ENCODE measurements at places on chromosomes 13 and 19.

- no peak for DNase-seq
These were observed 5.6 kb downstream of the CEACAM4 start for GRCh38 chr19:41621226-41621625.

GRCh38 chr13:30963791-30964190 is 31.3 kb downstream of the TEX26 start:
- DNase-seq: no peak

- DNase-seq: no peak
These were observed 1491.9 kb downstream of the SLITRK5 start for GRCh38 chr13:89163096-89163495.

- no peak for DNase-seq
These were observed 17.6 kb downstream of the ZNF233 start for GRCh38 chr19:44277331-44277730.

DNA sequence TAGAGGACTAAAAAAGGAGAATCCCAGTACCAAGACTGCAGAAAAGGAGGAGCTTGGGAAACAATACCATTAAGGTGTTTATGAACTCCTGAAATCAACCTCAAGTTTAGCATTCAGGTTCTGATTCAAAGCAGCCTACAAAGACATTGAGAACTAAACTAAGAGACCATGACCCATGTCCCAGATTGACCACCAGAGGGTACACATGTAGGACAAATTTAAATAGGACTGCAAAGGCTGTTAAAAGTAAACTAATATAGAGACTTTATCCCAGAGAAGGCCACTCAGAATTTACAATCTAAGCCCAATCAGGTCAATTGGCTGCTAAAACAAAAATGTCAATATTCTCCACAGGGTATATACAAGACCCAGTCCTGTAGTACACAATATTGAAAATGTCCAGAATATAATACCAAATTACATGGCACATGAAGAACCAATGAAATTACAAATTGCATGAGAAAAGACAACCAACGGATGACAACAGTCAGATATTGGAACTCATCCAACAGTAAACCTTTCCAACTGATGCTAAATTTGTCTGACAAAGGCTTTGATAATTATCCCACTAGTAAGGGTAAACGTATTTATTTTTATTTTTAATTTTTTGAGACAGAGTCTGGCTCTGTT is 682.4 kb downstream of the UQCRFS1 start:
- DNase-seq: no peak

DNA sequence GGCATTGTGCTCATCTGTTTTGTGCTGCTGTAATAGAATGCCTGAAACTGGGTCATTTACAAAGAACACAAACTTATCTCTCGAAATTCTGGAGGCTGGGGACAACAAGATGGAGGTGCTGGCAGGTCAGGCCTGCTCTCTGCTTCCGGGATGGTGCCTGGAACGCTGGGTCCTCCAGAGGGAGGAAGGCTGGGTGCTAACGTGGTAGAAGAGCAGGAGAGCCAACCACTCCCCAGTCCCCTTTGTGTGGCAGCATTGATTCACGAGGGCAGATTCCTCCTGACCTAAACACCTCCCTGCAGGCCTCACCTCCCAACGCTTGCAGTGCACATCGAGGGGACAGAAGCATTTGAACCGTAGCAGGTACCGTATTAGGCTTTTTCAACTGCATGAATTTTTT is 34.1 kb upstream of the TFDP1 start:
- DNase-seq: no peak

- DNase-seq: no peak
These were observed 13.9 kb upstream of the OVOL3 start for GRCh38 chr19:36097036-36097435.

- DNase-seq: no peak
These were observed 16.4 kb downstream of the F10 start for GRCh38 chr13:113138792-113139551.

DNA sequence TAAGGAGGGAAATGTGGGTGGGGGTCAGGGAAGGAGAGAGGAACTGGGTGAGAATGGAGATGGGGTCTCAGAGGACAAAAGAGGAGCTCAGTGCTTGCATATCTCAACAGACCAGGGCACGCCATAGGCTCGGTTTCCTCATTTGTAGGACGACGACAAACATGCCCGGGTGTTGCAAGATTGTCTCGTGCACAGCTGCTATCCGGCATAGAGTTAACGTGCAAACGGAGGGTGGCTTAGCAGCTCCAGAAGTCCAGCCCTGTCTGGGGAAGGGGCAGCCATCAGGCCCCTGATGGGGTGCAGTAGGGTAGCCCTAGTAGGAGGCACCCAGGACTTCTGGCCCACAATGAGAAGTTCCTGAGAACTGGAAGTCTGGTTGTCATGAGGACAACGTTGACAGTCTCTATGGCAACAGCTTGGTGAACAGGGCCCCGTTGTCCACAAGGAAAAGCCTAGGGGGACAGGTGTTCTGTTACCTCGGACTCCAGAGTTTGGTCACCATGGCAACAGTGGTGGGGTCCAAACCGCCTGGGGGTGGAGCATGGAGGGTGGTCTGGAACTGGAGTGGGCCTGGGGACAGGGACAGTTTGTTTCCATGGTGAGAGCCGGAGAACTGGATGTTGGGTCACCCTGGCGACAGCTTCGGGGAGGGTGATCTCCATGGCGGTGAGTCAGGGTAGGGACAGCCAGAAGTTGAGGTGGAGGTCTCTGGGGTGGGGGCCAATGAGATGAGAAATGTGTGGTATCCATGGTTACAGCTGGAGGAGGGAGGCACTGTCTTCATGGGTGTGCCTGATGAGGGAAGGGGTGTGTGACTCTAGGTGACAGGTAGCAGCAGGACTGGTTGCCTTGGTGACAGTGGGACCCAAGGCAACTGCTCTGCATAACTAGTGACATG is 16.8 kb downstream of the TM6SF2 start:
- no peak for DNase-seq

DNA sequence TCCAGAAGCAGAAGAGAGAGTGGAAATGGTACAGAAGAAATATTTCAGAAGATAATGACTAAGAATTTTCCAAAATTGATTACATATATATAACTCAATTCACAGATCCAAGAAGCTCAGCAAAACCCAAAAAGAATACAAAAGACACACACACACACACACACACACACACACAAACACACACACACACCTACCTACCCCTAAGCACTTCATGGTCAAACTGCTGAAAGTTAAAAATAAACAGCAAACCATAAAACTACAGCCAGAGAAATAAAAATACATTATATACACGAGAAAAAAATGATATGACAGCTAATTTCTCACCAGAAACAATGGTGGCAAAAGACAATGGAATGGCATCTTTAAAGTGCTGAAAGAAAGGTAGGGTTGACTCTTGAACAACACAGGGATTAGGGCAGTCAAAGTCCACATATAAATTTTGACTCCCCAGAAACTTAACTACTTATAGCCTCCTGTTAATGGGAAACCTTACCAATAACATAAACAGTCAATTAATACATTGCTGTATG is 49.2 kb downstream of the DIAPH3 start:
- no peak for DNase-seq

DNA sequence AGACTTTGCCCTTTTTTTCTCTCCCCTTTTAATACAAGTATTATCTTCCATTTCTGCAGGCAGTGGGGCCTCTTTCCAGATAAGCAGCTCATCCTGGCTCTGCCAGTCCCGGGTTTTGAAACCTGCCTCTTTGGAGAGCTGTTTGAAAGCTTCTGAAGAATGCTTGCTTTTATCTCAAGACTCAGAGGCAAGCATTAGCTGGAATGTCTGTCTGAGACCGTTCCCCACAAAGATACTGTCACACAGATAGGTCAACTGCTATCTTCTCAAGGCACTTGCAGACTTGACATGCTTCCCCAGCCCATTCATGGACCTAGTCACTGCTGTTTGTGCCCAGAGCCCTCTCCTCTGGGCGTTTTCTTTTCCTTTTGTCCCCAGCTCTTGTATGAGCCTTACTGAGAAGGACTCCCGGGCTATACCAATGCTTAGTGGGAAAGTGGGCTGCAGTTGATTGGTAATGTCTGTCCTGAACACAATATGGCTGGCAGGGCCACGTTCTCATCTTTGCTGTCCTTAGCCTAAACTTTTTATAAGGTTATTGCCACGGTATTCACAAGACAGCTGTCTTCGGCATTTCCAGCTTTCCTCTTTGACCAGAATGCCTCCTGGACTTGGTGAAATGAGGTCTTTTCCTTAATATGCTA is 13.4 kb downstream of the SERP2 start:
- DNase-seq: no peak

GRCh38 chr13:39531646-39532045 is 71.3 kb downstream of the LHFPL6 start:
- DNase-seq: no peak
